Left lung (tissue), 14 donors: ENCODE measurements at places on chromosomes 5 and 9. TPM values are rescaled to one million over a fixed set of nuclear protein-coding genes. Genes with fewer than 3 reads are reported as not detected.

ACTBL2 gene
- not detected for polyA plus RNA-seq

PAEP gene
- not detected for polyA plus RNA-seq

ENDOG gene
- polyA plus RNA-seq: 7.0 TPM

TAF11L5 gene
- not detected for polyA plus RNA-seq

STKLD1 gene
- 3.7 TPM for polyA plus RNA-seq

UBE2QL1 gene
- polyA plus RNA-seq: 0.31 TPM

DMRT2 gene
- not detected for polyA plus RNA-seq

DNA sequence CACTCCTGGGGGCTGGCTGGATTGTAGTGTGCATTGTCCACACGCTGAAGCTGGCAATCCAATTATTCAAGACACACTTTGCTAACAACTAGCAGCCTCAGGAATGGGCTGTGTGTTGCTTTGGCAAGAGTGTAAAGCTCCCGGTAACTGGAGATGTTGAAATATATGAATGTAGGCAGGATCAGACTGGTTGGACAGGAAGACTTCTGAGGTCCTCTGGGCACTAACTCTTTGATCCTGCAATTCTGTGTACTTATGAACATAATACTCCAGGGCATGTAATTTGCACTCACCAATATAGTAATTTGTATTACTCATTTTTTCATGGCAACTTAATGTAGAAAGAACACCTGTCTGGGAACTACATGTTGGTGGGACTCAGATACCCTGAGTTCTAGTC lies 106.7 kb upstream of the SLC28A3 start:
- DNase-seq: no peak

DNA sequence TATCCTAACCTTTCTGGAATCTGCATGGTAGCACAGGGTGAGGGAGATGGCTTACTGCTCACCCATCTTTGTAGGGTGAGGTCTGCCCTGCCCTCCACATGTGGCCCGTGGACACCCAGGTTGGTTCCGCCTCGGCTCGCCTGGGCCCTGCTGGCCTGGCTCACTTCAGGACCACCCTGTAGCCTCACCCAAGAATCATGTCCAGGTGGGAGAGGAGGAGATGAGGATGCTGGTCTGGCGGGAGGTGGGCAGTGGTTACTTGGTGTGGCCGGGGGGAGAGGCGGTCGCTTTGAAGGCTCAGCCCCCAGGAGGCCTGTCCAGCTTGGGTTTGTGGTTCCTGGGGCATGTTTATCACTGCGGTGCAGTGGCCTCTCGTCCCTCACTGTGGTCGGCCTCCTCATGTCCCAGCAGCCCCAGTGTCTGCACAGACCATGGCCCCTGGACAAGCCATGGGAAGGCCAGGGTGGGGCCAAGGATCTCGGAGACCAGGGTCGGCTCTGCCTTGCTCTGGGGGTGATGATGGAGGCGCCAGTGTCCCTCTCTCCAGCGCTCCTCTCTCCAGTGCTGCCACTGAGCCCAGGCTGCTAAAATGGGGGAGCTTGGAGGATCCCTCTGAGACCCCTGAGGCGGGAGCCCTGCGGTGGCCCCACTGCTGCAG lies 4.6 kb downstream of the OBP2B start:
- DNase-seq: no peak

DNA sequence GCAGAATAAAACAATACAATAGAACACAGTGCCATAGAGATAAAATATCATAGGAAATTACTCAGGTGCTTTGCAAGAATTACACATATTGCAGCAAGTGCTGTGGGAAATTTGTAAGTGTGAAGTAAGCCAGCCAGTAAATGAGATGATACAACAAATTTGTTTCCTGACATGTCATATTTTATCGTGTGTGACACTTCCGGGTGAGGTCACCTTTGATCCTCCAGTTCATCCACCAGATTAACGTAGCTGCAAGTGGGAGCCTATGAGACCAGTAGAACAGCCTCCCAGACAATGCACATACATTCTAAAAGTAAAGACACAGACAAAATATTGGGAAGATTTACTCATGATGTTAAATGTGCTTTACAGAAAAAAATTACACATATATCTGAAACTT lies 72.2 kb downstream of the PRDM9 start:
- DNase-seq: no peak

GRCh38 chr5:150422758-150423157 lies 10.0 kb upstream of the CD74 start:
- DNase-seq: no peak
